ENCODE measurements at places on chromosomes 4 and X.

GRCh38 chrX:82842286-82842685, 665.8 kb upstream of the POU3F4 start:
- no peak for DNase-seq

GRCh38 chrX:115591856-115592842, 31.2 kb downstream of the PLS3 start:
- no peak for DNase-seq

GRCh38 chr4:181147416-181147951, 1095.7 kb upstream of the TENM3 start:
- no peak for DNase-seq

GRCh38 chr4:1092026-1092982, 21.1 kb downstream of the RNF212 start:
- no peak for DNase-seq

DNA sequence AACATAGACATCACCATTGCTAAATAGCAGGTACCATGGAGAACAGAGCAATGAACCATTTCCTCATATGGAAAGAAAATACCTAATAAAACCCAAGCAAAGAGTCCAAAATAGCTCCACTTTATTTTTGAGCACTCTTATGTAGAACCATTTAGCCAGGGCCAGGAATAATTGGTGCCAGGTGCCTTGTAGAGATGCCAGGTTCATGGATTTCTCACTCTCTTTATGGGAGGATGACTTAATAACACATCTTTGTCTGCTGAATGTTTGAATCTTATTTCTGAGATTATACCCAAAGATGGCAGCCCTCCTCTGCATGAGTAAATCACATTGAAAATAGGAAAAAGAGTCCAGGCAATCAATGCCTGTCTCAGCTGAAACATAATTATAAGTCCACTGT, 212.3 kb upstream of the SFRP2 start:
- DNase-seq: no peak

GRCh38 chr4:8221476-8221875, 22.4 kb downstream of the SH3TC1 start:
- no peak for DNase-seq

GRCh38 chr4:152218576-152218975, 317.3 kb downstream of the FBXW7 start:
- DNase-seq: no peak

- no peak for DNase-seq
These were observed 309.3 kb downstream of the FRMPD4 start for GRCh38 chrX:12447448-12448064.

- DNase-seq: no peak
These were observed 516.2 kb downstream of the KCTD8 start for GRCh38 chr4:43932448-43932847.

- DNase-seq: no peak
These were observed 4.2 kb upstream of the CFP start for GRCh38 chrX:47633689-47634590.

GRCh38 chrX:154695911-154696675, 42.7 kb upstream of the CTAG2 start:
- no peak for DNase-seq

- peak; percentile 50 for DNase-seq
These were observed 561 bp upstream of the N4BP2 start for GRCh38 chr4:40055863-40056715.

GRCh38 chr4:39068907-39069306, 6.9 kb downstream of the KLHL5 start:
- DNase-seq: no peak

GRCh38 chrX:22516893-22517292, 244.2 kb downstream of the CBLL2 start:
- DNase-seq: no peak

- no peak for DNase-seq
These were observed 199.1 kb downstream of the SPATA18 start for GRCh38 chr4:52250154-52250553.

GRCh38 chr4:147590249-147590920, 26.8 kb upstream of the TMEM184C start:
- DNase-seq: peak; percentile 31

- DNase-seq: no peak
These were observed 40.0 kb downstream of the CRLF2 start for GRCh38 chrX:1172496-1172895.

GRCh38 chrX:66200050-66200664, 36.1 kb downstream of the HEPH start:
- DNase-seq: no peak

DNA sequence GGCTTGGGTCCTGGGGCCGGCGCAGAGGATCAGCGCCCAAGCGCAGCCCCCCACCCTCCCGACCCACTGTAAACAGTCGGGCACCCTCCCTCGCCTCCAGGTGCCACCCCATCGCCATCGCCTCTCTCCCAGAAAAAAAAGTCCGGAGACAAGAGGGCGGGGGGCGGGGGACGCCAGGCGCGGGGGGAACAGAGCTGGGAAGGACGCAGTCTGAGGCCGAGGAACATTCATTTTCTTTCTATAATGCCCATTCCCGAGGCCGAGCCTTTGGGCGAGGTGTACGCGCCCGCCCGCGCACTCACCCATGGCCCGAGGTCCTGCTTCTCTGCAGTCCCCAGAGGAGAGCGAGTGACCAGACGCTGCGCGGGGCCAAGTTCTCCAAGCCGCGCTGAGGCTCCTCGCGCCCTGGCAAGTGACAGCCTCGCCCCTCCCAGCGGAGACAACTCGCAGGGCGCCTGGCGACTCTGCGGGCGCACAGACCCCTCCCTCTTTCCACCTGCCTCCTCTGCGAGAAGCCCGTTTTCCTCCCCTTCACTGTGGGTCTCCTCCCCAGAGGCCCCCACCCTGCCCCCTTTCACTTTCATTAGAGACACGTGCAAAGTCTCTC, 63.5 kb upstream of the WDR17 start:
- no peak for DNase-seq

- DNase-seq: no peak
These were observed 11.9 kb downstream of the SMIM10L2A start for GRCh38 chrX:135433531-135434257.

GRCh38 chrX:16476692-16477091, 173.3 kb upstream of the S100G start:
- DNase-seq: no peak

- DNase-seq: peak; percentile 89
These were observed at the start of gene ZNF182 for GRCh38 chrX:48003758-48004457. Gene ZNF182 (minus strand): TSS chrX:48003989. CDS start chrX:48002609, 1,380 bp downstream.

GRCh38 chr4:110704748-110705439, 82.0 kb upstream of the PITX2 start:
- no peak for DNase-seq

GRCh38 chr4:57442831-57443291, 332.7 kb upstream of the IGFBP7 start:
- DNase-seq: no peak

DNA sequence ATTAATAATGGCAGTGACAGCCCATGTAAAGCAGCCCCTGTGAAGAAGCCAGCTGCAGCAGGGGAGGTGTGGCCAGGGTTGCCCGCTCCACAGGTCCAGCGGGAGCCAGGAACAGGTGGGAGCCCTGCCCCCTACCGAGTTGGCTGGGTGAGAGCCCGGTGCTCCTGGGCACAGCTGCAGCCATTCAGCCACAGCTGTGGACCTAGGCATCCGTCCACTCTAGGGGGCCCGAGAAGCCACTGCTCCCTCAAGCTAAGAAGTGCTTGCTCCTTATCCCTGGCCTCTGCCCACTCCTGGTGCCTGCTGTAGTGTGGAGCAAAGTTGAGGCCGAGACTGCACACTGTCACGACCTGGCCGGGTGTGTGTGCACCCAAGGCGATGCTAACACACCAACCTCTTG, 1469.0 kb downstream of the PCDH7 start:
- no peak for DNase-seq

- DNase-seq: no peak
These were observed 39.4 kb downstream of the ANTXR2 start for GRCh38 chr4:80033581-80033980.

DNA sequence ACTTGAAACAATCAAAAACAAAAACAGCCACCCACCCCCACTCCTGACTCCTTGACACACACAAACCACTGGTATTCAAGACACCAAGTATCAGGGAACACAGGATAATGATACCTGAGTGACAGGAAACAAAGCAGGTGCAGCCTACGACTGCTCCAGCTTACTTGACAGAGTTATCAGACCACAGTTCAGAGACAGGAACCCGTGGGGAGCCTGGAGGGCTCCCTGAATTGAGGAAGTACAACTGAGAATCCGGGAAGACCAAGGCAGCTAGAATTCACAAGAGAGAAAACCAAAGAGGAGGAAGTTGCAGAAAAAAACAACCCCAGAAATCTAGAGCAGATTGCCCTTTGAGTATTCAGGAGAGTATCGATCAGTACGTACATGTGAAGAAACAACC, 20.5 kb downstream of the COMMD8 start:
- no peak for DNase-seq

DNA sequence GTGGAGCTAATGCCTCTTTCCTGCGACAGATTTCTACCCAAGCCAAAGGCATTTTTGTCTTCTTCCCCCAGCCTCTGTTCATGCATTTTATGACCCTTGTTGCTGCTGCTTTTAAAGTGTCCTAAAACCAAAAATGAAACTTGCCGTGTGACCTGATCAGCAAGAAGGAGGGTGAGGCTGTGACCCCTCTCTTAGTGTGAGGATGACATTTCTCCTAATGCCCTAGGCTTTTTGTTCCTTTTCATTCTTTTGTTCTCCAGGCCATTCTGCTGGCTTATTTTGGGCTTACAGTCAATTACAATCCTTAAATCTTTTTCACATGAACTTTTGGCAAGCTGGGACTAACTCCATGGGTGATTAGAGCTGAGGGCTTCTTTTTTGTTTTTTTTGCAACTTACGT, 34.4 kb downstream of the PTTG2 start:
- DNase-seq: no peak

- DNase-seq: peak; percentile 43
These were observed 879 bp downstream of the SH2D1A start for GRCh38 chrX:124347242-124347641.

GRCh38 chr4:56093576-56093975, 144.8 kb downstream of the CEP135 start:
- DNase-seq: no peak

GRCh38 chr4:83138946-83139345, 24.4 kb upstream of the PLAC8 start:
- peak; percentile 22 for DNase-seq

DNA sequence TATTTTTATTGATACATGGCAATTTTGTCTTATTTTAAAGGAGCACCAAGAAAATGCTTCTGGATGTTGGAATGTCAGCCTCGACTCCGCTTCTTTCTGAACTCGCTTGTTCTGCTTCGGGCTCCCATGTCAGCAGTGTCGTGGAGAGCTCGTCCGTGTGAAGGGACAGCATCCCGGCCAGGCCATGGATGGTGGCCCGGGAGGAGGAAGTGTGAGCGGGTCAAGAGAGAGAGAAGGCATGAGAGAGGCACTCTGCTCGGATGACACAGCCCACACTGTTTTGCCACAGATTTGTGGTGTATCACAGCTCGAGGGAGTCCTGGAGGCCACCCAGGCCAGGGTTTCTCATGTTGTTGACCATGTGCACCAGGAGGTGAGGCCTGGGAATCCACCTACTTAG, 107.0 kb downstream of the TRAPPC11 start:
- no peak for DNase-seq

- no peak for DNase-seq
These were observed 81.6 kb upstream of the ADGRA3 start for GRCh38 chr4:22597471-22597870.

DNA sequence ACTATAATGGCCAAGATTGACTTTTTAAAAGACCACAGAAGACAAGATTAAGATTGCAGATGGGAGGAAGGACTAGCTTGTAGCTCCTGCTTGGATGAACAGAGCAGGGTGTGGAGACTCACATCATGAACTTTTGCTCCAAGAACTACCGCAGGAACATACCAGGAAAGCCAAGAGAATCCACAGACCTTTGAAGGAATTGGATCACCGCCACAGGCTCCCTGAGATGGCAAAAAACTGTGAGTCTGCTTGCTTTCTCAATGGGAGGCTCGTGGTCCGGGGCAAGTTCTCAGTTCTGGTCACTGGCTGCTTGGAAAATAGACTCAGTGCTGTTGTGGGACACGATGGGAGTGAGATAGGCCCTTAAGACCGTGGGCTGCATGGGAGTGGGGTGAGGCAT, 276.6 kb downstream of the CCSER1 start:
- DNase-seq: no peak

GRCh38 chr4:2044542-2045517, 14.3 kb upstream of the NAT8L start:
- DNase-seq: no peak

DNA sequence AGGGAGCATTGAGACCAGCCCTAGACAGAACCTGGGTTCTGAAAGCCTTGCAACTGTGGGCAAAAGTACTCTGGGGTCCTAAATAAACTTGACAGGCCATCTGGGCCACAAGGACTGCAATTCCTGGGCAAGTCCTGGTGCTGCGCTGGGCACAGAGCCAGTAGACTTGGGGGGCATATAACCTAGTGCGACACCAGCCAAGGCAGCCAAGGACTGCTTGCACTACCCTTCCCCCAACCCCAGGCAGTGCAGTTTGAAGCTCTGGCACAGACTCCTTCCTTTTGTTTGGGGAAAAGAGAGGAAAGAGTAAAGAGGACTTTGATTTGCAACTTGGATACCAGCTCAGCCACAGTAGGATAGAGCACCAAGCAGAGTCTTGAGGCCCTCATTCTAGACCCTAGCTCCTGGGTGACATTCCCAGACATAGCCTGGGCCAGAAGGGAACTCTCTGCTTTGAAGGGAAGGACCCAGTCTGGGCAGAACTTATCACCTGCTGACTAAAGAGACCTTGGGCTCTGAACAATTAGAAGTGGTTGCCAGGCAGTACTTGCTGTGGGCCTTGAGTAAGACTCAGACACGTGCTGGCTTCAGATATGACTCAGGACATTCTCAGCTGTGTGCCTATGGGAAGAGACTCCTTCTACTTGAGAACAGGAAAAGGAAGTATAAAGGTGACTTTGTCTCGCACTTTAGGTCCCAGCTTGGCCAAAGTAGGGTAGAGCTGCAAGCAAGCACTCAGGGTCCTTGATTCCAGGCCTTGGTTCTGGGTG, 522.8 kb downstream of the GLUD2 start:
- no peak for DNase-seq

- DNase-seq: no peak
These were observed 24.7 kb upstream of the EPGN start for GRCh38 chr4:74283614-74284013.

GRCh38 chr4:123554801-123555232, 158.2 kb downstream of the SPRY1 start:
- DNase-seq: no peak

GRCh38 chr4:84622959-84623358, 40.0 kb downstream of the CDS1 start:
- DNase-seq: no peak

DNA sequence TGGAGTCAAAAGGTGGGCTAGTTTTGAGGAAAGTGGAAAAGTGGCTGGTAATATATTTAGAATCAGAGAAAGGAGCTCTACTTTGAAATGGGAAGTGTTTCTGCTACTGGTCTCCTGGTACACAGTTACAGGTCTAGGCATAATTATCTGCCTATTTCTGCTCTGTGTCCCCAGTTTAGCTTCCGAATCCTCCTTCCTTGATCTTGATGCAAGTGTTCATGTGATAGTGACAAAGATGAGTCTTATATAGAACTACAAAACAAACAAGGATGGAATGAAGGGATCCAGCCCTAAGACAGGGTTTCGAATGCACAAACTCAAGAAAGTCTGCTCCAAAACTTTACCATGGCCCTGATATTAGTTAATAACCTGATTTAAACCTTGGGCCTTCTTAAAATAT, 580.2 kb downstream of the INPP4B start:
- no peak for DNase-seq

All from activated CD8-positive, alpha-beta memory T cell treated with anti-CD3 and anti-CD28 coated beads, Interleukin-2, amount 50 U/mL, for 4 hours (primary cell).